Fibroblast of the aortic adventitia (primary cell): ENCODE measurements at places on chromosomes 1 and 21. TPM values are rescaled to one million over a fixed set of nuclear protein-coding genes. Genes with fewer than 3 reads are reported as not detected.

PPP2R5A gene
- 23.7 and 31.6 TPM in 2 replicates for total RNA-seq

BRDT gene
- total RNA-seq: not detected in 2 replicates

MARK1 gene
- 0.45 and 1.3 TPM in 2 replicates for total RNA-seq

KPRP gene
- total RNA-seq: not detected in 2 replicates

GUCA2B gene
- total RNA-seq: not detected in 2 replicates

DPT gene
- 2.4 and 8.8 TPM in 2 replicates for total RNA-seq

PTPRC gene
- total RNA-seq: 0.09 TPM in 1 of 2 replicates, not detected in the other

MTR gene
- total RNA-seq: 28.5 and 38.4 TPM in 2 replicates

CGN gene
- 0.09 and 1.1 TPM in 2 replicates for total RNA-seq

INSRR gene
- 0.08 TPM in 1 of 2 replicates, not detected in the other for total RNA-seq

DEPDC1 gene
- 1.6 and 36.1 TPM in 2 replicates for total RNA-seq

CYP4A11 gene
- not detected in 2 replicates for total RNA-seq

CRTC2 gene
- 6.6 and 8.6 TPM in 2 replicates for total RNA-seq

AQP10 gene
- total RNA-seq: not detected in 2 replicates

CLDN19 gene
- total RNA-seq: not detected in 2 replicates

LEFTY2 gene
- total RNA-seq: 0.09 TPM in 1 of 2 replicates, not detected in the other

IPP gene
- total RNA-seq: 11.7 and 14.1 TPM in 2 replicates

DIO1 gene
- total RNA-seq: not detected in 2 replicates

TMCC2 gene
- total RNA-seq: 2.5 and 7.0 TPM in 2 replicates

RGS8 gene
- 0.16 TPM in 1 of 2 replicates, not detected in the other for total RNA-seq

S100A7A gene
- not detected in 2 replicates for total RNA-seq

ADGRL2 gene
- 52.1 and 104 TPM in 2 replicates for total RNA-seq

LIPI gene
- not detected in 2 replicates for total RNA-seq

AIRE gene
- total RNA-seq: not detected in 2 replicates

RYR2 gene
- total RNA-seq: 0.25 TPM in 1 of 2 replicates, not detected in the other

TMEM51 gene
- 1.4 and 6.5 TPM in 2 replicates for total RNA-seq

CFHR4 gene
- under 0.01 TPM in 1 of 2 replicates, not detected in the other for total RNA-seq

LYPD8 gene
- total RNA-seq: 0.27 TPM in 1 of 2 replicates, not detected in the other

ZRANB2 gene
- total RNA-seq: 49.3 and 61.5 TPM in 2 replicates

OR2L8 gene
- total RNA-seq: not detected in 2 replicates

EPHA2 gene
- 7.8 and 7.9 TPM in 2 replicates for total RNA-seq
